ENCODE measurements at places on chromosomes 2 and 18. TPM values are rescaled to one million over a fixed set of nuclear protein-coding genes. Genes with fewer than 3 reads are reported as not detected.

GPAT2 gene
- 19.1 TPM for total RNA-seq

XDH gene
- total RNA-seq, result not detected

DES gene
- total RNA-seq, result not detected

THAP4 gene
- 53.3 TPM for total RNA-seq

KLHL29 gene
- 3.0 TPM for total RNA-seq

POTEJ gene
- not detected for total RNA-seq

KIF1A gene
- 0.97 TPM for total RNA-seq

RAB6C gene
- total RNA-seq, result not detected

Measured in activated T-helper 2 cell treated with anti-CD3 and anti-CD28 coated beads, Interferon-gamma antibody, Interleukin-2, Interleukin-4, amounts not matched to agents 10 μg/mL and 5 μg/mL and 100 μg/mL, durations not matched to agents 14 hours and 24 hours and 36 hours (primary cell).